ENCODE measurements at places on chromosomes 12 and 14.

GRCh38 chr12:57008178-57008577 is 1.8 kb upstream of the ZBTB39 start:
- peaks cover 8% of the 10 kb centered on the region for H3K36me3 ChIP-seq
- H3K27ac ChIP-seq: peak overlapping the region; percentile 71
- no peaks in the 10 kb centered on the region for H3K27me3 ChIP-seq

DNA sequence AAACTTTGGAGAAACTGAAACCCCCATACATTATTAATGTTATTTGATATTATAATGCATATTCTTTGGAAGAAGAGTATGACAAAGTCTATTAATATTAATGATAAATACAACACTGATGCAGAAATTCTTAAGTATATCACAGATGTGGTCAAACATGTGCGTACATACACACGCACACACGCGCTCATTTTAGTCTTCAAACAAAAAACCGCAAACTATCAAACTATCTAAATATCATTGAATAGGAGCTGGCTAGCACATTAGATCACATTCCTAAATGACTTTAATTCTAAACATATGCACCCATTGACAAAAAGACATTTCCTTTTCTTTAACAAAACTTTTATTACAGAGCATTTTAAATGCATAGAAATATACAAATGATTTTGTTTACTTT is 872.7 kb downstream of the SLC16A7 start:
- H3K4me3 ChIP-seq: no peak overlapping the region
- no peaks in the 10 kb centered on the region for H3K27me3 ChIP-seq
- no peak for DNase-seq

DNA sequence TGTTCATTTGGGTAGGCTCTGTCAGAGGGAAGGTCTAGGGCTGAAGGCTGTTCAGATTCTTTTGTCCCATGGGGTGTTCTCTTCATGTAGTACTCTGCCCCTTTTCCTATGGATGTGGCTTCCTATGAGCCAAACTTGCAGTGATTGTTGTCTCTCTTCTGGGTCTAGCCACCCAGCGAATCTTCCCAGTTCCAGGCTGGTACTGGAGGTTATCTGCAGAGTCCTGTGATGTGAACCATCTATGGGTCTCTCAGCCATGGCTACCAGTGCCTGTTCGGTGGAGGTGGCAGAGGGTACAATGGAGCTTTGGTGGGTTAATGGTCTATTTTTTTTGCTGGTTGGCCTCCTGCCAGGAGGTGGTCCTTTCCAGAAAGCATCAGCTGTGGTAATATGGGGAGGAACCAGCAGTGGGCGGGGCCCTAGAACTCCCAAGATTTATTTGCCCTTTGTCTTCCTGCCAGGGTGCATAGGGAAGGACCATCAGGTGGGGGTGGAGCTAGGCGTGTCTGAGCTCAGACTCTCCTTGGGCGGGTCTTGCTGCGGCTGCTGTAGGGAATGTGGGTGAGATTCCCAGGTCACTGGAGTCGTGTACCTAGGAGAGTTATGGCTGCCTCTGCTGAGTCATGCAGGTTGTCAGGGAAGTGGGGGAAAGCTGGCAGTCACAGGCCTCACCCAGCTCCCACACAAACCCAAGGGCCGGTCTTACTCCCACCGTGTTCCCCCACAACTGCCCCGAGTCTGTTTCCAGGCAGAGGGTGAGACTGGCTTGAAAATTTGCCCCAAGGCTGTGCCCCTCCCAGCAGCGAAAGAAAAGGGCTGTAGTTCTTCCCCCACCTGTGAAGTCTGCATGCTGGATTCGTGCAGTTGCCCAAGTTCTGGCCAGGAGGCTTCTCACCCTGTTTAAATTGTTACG is 17.5 kb downstream of the MTRFR start:
- peaks cover 49% of the 10 kb centered on the region for H3K36me3 ChIP-seq
- no peak overlapping the region for H3K4me3 ChIP-seq
- H3K4me1 ChIP-seq: peaks cover 53% of the 10 kb centered on the region
- peak overlapping the region; percentile 71 for H3K27ac ChIP-seq
- H3K27me3 ChIP-seq: no peaks in the 10 kb centered on the region
- no peak for DNase-seq

- H3K4me1 ChIP-seq: peaks cover 72% of the 10 kb centered on the region
- H3K27ac ChIP-seq: peak overlapping the region; percentile 94
- H3K27me3 ChIP-seq: no peaks in the 10 kb centered on the region
- H3K4me3 ChIP-seq: peak overlapping the region; percentile 49
Measured at GRCh38 chr12:26748741-26749431, 84.1 kb downstream of the ITPR2 start.

GRCh38 chr14:35299708-35300107 is 7.5 kb downstream of the PSMA6 start:
- H3K4me3 ChIP-seq: no peak overlapping the region
- peaks cover 73% of the 10 kb centered on the region for H3K4me1 ChIP-seq
- H3K36me3 ChIP-seq: peaks cover 55% of the 10 kb centered on the region

- H3K27ac ChIP-seq: peak overlapping the region; percentile 80
- peak; percentile 75 for DNase-seq
- peak overlapping the region; percentile 52 for H3K4me3 ChIP-seq
- H3K4me1 ChIP-seq: peaks cover 53% of the 10 kb centered on the region
- H3K27me3 ChIP-seq: no peaks in the 10 kb centered on the region
- peaks cover 3% of the 10 kb centered on the region for H3K36me3 ChIP-seq
Measured at GRCh38 chr12:116194935-116195431, 82.5 kb downstream of the MED13L start.

DNA sequence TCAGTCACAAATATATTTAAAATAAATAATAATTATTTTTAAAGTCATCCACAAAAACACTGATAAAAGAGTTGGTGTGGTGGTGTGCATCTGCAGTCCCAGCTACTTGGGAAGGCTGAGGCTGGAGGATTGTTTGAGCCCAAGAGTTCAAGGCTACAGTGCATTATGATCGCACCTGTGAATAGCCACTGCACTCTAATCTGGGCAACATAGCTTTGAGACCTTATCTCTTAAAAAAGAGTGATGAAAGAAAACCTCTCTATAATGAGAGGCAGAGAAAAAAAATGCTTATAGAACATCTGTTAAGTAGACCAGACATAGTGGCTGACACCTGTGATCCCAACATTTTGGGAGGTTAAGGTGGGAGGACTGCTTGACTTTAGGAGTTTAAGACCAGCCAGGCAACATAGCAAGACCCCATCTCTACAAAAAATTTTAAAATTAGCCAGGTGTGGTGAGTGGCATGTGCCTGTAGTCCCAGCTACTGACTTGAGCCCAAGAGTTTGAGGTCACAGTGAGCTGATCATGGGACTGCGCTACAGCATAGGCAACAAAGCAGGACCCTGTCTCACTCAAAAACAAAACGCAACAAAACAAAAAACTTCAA is 50.5 kb downstream of the RALGAPA1 start:
- H3K36me3 ChIP-seq: peaks cover 32% of the 10 kb centered on the region
- DNase-seq: no peak
- H3K27me3 ChIP-seq: no peaks in the 10 kb centered on the region
- no peak overlapping the region for H3K4me3 ChIP-seq
- no peaks in the 10 kb centered on the region for H3K4me1 ChIP-seq
- no peak overlapping the region for H3K27ac ChIP-seq

GRCh38 chr14:93049315-93049714 is 66.4 kb downstream of the ITPK1 start:
- no peaks in the 10 kb centered on the region for H3K27me3 ChIP-seq
- peak overlapping the region; percentile 1 for H3K27ac ChIP-seq
- H3K36me3 ChIP-seq: peaks cover 9% of the 10 kb centered on the region

- H3K27me3 ChIP-seq: no peaks in the 10 kb centered on the region
- no peaks in the 10 kb centered on the region for H3K36me3 ChIP-seq
- no peak overlapping the region for H3K27ac ChIP-seq
- no peak overlapping the region for H3K4me3 ChIP-seq
Measured at GRCh38 chr12:17030338-17030737, 424.4 kb upstream of the LMO3 start.

- no peaks in the 10 kb centered on the region for H3K36me3 ChIP-seq
- no peak overlapping the region for H3K4me3 ChIP-seq
- H3K4me1 ChIP-seq: peaks cover 2% of the 10 kb centered on the region
- H3K27me3 ChIP-seq: peaks cover 13% of the 10 kb centered on the region
- DNase-seq: no peak
- no peak overlapping the region for H3K27ac ChIP-seq
Measured at GRCh38 chr14:75433631-75434071, 5.8 kb downstream of the JDP2 start.

- no peak overlapping the region for H3K4me3 ChIP-seq
- DNase-seq: no peak
- H3K27me3 ChIP-seq: no peaks in the 10 kb centered on the region
- H3K36me3 ChIP-seq: peaks cover 39% of the 10 kb centered on the region
- H3K27ac ChIP-seq: no peak overlapping the region
- peaks cover 58% of the 10 kb centered on the region for H3K4me1 ChIP-seq
Measured at GRCh38 chr14:61409782-61410181, 88.4 kb downstream of the PRKCH start.

- peaks cover 14% of the 10 kb centered on the region for H3K27me3 ChIP-seq
- H3K36me3 ChIP-seq: no peaks in the 10 kb centered on the region
Measured at GRCh38 chr12:56079723-56080555, at the start of gene ERBB3. ERBB3 (plus strand) TSS chr12:56080165; CDS start chr12:56080301, 136 bp downstream.

- no peak overlapping the region for H3K27ac ChIP-seq
- no peaks in the 10 kb centered on the region for H3K36me3 ChIP-seq
- DNase-seq: no peak
- no peak overlapping the region for H3K4me3 ChIP-seq
- H3K27me3 ChIP-seq: no peaks in the 10 kb centered on the region
Measured at GRCh38 chr14:86196471-86196870, 666.5 kb downstream of the FLRT2 start.

- H3K27me3 ChIP-seq: no peaks in the 10 kb centered on the region
- no peak overlapping the region for H3K4me3 ChIP-seq
- peak overlapping the region; percentile 69 for H3K27ac ChIP-seq
- H3K4me1 ChIP-seq: peaks cover 35% of the 10 kb centered on the region
- DNase-seq: no peak
Measured at GRCh38 chr14:50047274-50047676, 69.1 kb downstream of the VCPKMT start.

GRCh38 chr12:103093499-103094106 is 136.1 kb downstream of the ASCL1 start:
- no peak overlapping the region for H3K27ac ChIP-seq
- no peak for DNase-seq
- H3K27me3 ChIP-seq: peaks cover 6% of the 10 kb centered on the region
- H3K4me1 ChIP-seq: no peaks in the 10 kb centered on the region
- H3K36me3 ChIP-seq: no peaks in the 10 kb centered on the region
- no peak overlapping the region for H3K4me3 ChIP-seq

DNA sequence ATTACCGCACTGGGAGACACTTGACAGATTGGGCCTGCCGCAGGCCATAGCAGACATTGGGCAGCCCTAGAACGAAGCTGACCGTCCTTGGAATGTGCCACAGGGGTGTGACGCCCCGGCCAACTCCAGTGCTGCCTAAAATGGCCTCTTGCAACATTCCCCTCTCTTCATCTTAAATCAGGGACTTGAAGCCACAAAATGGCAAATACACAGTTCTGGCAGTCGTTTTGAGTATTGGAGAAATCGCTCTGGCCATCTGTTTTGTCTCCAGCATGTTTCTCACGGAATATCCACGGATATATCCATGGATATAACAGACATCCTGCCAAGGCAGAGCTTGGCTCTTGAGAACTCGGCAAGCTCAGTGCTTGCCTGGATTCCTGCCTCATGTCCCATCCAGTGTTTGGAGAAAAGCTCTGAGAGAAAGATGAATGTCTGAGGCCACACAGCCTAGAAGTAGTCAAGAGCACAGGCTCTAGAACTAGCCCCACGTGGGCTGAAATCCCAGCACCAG is 158.4 kb downstream of the CHST11 start:
- no peak overlapping the region for H3K4me3 ChIP-seq
- peaks cover 5% of the 10 kb centered on the region for H3K36me3 ChIP-seq
- H3K4me1 ChIP-seq: peaks cover 7% of the 10 kb centered on the region
- DNase-seq: no peak
- H3K27ac ChIP-seq: no peak overlapping the region

DNA sequence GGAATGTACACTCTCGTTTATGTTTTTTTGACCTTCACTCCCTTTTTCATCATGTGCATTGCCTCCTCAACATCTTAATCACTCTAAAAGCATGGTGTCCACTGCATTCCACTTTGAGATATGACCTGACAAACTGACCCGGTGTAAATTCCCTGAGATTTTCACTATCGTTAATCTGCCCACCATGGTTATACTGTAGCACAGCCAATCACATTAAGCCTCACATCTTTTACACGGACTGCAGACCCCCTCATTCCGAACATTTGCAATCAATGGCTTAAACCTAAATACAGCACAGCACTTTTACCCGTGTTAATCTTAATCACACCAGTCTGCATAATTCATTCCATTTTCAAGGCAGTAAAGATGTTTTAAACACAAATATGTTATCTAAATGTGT is 2.4 kb downstream of the RERG start:
- no peak for DNase-seq
- no peaks in the 10 kb centered on the region for H3K36me3 ChIP-seq
- no peak overlapping the region for H3K27ac ChIP-seq
- peaks cover 23% of the 10 kb centered on the region for H3K27me3 ChIP-seq
- H3K4me3 ChIP-seq: no peak overlapping the region

DNA sequence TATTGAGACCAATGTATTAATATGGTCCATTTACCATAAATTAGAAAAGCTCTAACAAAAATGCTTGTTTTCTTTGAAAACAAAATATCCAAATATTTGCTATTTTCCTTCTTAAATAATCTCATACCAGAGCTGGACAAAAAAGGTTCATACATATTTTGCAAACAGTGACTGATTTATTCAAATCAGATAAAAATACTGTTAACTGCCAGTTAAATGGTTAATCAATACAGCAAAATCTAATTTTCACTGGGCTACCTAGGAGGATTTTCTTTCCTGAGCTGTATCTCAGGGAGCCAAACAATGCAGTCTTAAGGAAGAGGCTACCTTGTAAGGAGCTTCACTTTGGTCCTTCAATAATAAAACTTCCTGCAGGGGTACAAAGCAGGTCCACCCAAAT is 2.0 kb downstream of the FERMT2 start:
- H3K36me3 ChIP-seq: no peaks in the 10 kb centered on the region
- H3K4me3 ChIP-seq: no peak overlapping the region
- peaks cover 73% of the 10 kb centered on the region for H3K27me3 ChIP-seq
- peaks cover 24% of the 10 kb centered on the region for H3K4me1 ChIP-seq
- DNase-seq: no peak

GRCh38 chr12:96189781-96190180 is 4.4 kb upstream of the ELK3 start:
- no peak overlapping the region for H3K27ac ChIP-seq
- no peak for DNase-seq
- H3K27me3 ChIP-seq: no peaks in the 10 kb centered on the region
- peaks cover 2% of the 10 kb centered on the region for H3K36me3 ChIP-seq

- no peak overlapping the region for H3K4me3 ChIP-seq
- no peaks in the 10 kb centered on the region for H3K27me3 ChIP-seq
- H3K27ac ChIP-seq: no peak overlapping the region
- no peak for DNase-seq
- H3K36me3 ChIP-seq: no peaks in the 10 kb centered on the region
Measured at GRCh38 chr12:127635838-127636237, 631.1 kb upstream of the TMEM132C start.

- H3K4me3 ChIP-seq: peak overlapping the region; percentile 96
- peaks cover 70% of the 10 kb centered on the region for H3K4me1 ChIP-seq
- peaks cover 49% of the 10 kb centered on the region for H3K36me3 ChIP-seq
- DNase-seq: peak; percentile 29
- peak overlapping the region; percentile 98 for H3K27ac ChIP-seq
- H3K27me3 ChIP-seq: no peaks in the 10 kb centered on the region
Measured at GRCh38 chr14:92650581-92651105, 97.8 kb downstream of the LGMN start.

- no peak overlapping the region for H3K27ac ChIP-seq
- no peaks in the 10 kb centered on the region for H3K36me3 ChIP-seq
- peaks cover 52% of the 10 kb centered on the region for H3K27me3 ChIP-seq
- H3K4me3 ChIP-seq: no peak overlapping the region
- H3K4me1 ChIP-seq: peaks cover 3% of the 10 kb centered on the region
Measured at GRCh38 chr14:92923744-92924103, 774 bp downstream of the CHGA start.

- H3K27me3 ChIP-seq: peaks cover 50% of the 10 kb centered on the region
- H3K4me1 ChIP-seq: peaks cover 4% of the 10 kb centered on the region
- no peak overlapping the region for H3K27ac ChIP-seq
Measured at GRCh38 chr14:77498984-77499527, 440 bp upstream of the ISM2 start.
